HTR-8/SVneo (cell line): ENCODE measurements at places on chromosomes 6 and 20.

GRCh38 chr20:535958-536357 lies 7.6 kb downstream of the CSNK2A1 start:
- no peak for DNase-seq

- no peak for DNase-seq
Observed at GRCh38 chr6:8651998-8652397, 216.7 kb upstream of the SLC35B3 start.

DNA sequence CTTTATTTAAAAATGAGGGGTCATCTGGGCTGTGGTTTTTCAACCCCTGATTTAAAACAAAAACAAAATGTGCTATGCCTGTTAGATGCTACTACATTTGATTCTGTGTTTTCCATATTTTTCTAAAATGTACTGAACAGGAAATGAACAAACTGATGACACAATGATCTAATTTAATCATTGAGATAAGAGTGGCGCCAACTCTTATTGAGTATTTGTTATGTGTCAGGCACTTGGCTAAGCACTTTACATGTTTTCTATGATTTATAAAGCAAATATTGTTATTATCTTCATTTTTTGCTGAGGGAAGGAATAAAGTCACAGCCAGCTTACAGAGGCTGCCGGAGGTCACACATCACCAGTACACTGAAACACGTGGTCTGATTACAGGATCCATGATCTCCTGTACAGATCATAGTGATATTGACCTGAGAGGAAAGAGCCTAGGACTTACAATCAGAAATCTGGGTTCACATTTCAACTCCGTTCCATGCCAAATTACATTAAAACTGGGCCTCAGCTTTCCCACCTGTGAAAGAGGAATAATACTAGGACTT lies 166.7 kb downstream of the ESR1 start:
- DNase-seq, result no peak

- DNase-seq, result no peak
Observed at GRCh38 chr6:124119596-124119995, 315.9 kb downstream of the NKAIN2 start.

GRCh38 chr6:170149681-170150589 lies 140.9 kb downstream of the DLL1 start:
- no peak for DNase-seq

GRCh38 chr6:151761851-151762250 lies 45.6 kb upstream of the ESR1 start:
- no peak for DNase-seq

GRCh38 chr6:7463785-7464184 lies 74.2 kb downstream of the RIOK1 start:
- no peak for DNase-seq

GRCh38 chr20:34915749-34916455 lies 39.5 kb downstream of the ACSS2 start:
- DNase-seq, result no peak

- DNase-seq, result no peak
Observed at GRCh38 chr6:33578588-33579011, 1.5 kb downstream of the BAK1 start.

DNA sequence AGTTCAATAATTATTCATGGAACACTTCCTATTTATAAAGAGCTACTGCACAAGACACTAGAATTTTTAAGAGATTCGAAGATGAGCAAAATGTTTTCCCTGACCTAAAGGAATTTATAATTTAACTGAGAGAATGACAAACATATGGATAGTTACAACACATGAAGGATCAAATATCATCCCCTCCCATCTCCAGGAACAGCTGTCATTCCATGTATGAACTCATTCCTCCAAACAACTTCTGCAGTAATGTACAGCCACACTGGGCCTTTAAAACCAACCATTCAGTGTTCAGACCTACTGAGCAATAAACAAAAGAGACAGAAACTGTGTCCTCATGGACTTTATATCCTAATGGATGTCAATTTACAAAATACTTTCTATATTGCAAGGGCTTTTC lies 87.8 kb downstream of the KIF16B start:
- DNase-seq, result no peak

- no peak for DNase-seq
Observed at GRCh38 chr6:161459008-161459615, 185.3 kb upstream of the AGPAT4 start.

- no peak for DNase-seq
Observed at GRCh38 chr6:166567107-166567506, 19.4 kb downstream of the RAMACL start.

DNA sequence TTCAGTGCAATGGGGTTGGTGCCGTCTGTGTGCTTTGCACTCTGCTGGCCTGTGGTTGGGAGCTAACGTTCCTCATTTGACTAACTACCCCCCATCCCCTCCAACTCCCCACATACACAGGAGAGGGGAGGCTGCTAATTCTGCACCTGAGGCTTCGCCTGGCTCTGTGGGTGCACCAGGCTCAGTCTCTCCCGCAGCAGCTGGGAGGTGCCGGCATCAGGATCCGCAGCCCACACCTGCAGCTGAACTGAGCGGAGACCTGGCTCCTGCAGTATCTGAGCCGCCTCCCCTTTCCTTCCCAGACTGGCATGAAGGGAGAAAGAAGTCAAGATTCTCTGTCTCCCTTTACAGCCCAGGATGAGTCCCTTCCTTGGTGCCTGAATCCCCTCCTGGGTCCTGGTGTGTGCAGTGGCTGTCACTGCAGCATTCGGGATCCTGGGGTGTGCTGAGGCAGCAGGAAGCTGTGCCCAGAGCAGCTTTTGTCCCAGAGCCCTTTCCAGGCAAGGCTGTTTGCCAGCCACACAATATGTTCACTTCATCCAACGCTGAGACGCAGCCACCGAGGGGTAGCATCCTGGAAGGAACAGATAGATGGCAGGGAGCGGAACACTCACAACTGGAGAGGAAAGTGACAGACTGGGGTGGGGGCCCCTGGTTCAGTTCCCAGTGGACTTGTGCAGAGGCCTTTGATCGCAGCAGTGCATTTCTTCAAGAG lies 70.2 kb downstream of the CDH4 start:
- DNase-seq, result no peak

DNA sequence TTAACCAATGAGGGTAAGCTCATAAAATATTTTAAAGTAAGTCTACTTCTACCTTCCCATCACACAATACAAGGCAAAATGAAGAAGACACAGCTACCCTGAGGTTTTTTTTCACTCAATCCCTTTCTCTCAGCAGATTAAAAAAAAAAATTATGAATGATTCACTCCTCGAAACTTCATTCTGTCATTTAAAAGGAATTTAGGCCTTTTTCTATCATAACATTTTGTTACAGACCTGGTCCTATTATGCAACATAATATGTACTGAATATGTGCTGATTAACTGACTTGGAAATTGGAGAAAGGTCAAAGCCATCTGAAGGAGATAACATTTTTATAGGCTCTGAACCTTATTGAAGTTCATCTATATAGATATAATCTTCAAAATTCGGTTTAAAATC lies 45.5 kb downstream of the PRL start:
- DNase-seq, result peak; percentile 50

DNA sequence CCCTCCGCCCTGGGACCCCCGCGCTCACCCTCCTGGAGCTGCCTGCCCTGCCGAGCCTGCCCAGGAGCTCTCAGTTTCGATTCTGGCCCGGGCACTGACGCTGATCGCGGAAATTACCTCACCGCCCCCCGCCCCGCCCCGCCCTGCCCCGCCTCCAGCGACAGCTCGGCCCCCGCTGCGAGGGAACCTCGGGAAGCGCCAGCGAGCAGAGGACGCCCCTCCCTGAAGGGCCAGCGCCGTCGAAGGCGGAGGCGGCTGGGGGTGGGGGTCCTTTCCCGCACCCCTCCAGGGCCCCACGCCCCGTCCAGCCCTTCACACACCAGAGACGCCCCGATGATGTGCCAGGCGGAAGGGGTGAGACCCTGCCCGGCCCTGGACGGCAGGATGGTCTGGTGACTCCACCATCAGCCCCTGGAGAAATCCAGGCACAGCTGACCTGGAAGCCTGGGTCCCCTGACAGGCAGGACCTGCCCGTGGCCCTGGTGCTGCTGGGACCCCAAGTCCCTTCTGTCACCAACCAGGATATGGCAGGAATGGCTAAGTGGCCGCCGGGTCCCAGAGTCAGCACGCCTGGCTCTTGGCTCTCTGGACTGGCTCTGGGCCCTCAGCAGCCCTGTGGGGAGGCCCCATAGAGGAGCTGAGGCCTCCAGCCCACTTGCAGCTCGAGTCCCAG lies at the start of gene HELZ2:
Gene HELZ2 (minus strand): TSS at position 84 of the 673 bp plus-strand sequence. CDS start 1,854 bp downstream, outside the sequence.
- peak; percentile 98 for DNase-seq

DNA sequence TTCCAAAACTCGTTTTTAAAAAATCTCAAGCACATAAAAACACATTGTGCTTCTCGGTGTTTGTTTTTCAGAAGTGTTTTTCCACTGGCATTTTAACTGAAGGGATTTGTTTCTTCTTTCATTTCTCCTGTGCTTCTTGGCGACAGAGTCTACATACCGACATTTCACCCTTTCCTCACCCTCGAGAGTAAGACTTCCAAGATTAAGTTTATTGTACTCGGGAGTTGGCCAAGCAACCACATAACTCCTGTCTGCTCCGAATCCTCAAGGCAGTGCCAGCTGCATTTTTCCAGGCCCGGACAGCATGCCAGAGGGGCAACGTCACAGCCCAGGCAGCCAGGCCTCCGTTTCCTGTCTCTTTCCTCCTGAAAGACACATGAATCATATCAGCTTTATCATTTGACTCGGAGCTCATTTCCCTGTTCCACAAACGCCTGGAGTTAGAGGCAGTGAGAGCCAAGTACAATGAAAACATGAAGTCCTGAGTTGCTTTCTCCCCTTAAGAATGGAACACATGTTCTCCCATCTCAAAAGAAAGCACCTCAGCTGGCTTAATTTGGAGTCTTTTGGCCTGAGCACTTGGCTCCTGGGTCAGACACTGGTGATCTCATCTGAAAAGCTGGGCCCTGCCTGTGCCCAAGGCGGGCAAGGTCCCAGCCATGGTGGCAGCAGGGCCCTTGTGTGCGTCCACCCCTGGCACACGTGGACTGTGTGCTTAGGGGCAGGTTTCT lies 23.2 kb upstream of the FAM50B start:
- peak; percentile 96 for DNase-seq

- no peak for DNase-seq
Observed at GRCh38 chr6:40282986-40283385, 304.2 kb downstream of the LRFN2 start.

DNA sequence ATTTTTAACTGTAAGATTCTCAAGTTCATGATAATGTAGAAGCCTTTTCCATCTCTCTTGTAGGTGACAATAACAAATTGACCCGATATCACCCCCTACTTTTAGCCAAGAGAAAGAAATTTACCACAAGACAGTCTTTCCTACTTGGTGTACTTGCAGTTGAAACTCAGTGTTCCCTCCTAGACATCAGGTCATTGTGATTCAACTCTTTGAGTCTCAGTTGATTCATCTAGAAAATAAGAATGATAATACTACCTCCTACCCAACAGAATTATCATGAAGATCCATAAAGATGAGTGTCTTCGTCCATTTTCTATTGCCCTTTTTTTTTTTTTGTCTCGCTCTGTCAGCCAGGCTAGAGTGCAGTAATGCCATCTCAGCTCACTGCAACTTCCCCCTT lies 51.3 kb upstream of the TRERF1 start:
- no peak for DNase-seq

GRCh38 chr6:5626727-5627426 lies 365.6 kb downstream of the FARS2 start:
- no peak for DNase-seq

- DNase-seq, result no peak
Observed at GRCh38 chr6:2216794-2217383, 28.5 kb downstream of the GMDS start.

- no peak for DNase-seq
Observed at GRCh38 chr6:37673436-37673835, 24.2 kb downstream of the MDGA1 start.

DNA sequence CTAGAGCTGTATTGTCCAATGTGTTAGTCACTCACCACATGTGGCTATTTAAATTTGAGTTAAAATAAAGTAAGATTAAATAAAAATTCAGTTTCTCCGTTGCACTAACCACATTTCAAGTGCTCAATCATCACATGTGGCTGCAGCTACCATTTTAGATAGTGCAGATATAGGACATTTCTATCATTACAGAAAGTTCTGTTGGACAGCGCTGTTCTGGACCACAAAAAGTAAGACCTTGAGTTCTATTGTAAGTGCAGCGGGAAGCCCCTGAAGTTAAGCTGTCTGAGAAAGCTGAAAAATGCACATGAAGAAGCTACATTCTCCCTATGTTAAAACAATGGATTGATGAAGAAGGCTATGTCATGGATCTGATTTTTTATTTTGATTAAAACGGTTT lies 1.1 kb downstream of the ORC3 start:
- DNase-seq, result no peak

- no peak for DNase-seq
Observed at GRCh38 chr20:11311659-11312224, 606.0 kb upstream of the BTBD3 start.

GRCh38 chr6:87282743-87283142 lies 39.6 kb upstream of the SMIM8 start:
- DNase-seq, result no peak

DNA sequence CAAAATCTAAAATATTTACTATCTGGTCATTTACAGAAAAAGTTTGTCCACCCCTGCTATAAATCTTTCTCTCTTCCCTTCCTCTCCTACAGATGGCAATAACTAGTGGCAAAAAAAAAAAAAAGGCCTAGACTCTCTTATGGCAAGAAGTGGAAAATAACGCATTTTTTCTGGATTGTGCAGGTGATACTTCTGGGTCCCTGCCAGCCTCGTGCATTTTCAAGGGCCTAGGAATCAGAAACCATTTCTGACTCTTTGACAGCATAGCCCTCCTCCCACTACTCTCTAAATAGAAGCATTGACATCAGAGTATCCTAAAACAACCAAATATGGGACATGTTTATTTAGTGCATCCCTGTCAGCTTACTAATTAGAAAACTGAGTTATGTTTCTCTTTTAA lies 251.0 kb downstream of the KHDC1L start:
- no peak for DNase-seq

DNA sequence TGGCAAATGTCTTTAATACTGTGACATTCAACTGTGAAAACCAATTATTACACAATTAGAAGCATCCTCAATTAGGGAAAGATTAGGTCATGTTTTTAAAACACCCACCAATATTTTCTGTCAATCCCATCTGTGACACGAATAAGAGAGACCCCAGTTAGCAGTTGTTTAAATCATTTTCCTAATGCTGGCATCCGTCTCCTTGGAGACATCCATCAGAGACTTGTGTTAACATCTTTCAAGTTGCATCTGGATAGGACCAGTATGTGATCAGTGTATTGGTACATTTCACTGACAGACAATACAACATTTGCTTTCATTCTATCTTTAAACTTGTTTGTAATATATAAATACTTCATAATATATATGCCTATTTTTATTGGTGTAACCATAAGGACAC lies 420.7 kb upstream of the RNF217 start:
- DNase-seq, result no peak

DNA sequence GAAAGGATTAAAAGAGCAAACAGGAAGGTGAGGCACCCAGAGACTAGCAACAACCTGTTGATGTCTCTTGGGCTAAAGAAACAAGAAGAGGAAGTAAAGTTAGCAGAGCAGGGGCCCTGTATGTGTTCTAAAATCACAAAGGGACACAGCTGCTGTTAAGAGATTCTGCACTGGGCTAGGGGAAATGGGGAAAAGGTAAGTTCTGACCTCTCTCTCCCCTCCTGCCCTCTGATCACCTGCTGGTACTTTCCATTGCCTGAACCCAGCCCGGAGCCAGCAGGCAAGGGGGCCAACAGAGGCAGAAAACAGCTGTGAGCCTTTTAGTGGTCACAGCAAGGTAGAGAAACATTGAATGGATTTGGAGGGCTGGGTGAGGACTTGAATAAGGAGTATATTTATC lies 13.5 kb upstream of the CNR1 start:
- no peak for DNase-seq
